NCI-H2081 (cell line): ENCODE measurements at places on chromosomes 1 and 21.

DNA sequence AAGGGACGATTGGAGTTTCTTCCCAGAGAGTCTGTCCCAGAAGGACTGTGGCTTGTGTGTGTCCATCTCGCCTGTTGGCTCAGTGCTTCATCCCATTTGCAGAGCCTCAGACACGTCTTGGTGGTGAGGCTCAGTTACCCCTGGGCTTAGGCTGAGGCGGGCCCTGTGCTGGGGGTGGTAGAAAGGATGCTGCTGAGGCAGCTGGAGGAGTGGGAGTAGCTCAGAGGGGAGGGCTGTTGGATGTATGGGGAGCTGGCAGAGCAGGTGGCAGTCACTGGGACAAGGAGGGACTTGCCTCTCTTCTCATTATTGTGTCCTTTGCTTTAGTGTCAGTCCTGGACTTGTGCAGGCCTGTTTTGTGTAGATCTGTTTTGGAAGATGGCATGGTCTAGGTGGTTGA, 7.3 kb upstream of the MIIP start:
- no peak for DNase-seq

DNA sequence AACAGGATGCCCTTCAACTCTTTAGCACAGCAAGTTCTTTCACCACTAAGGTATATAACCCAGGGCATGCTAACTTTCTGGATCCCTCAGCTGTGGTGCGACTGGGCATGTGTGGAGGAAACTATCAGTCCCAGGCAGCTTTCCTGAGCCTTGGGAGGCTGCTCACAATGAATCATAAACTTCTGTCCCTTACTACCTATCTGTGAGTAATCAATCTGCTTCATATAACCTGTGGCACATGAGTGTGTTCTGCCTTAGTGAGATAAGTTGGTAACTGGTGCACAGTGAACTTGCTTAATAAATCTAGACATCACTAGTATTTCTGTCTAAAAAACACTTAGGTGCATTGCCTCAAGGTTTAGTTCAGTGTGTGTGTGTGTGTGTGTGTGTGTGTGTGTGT, 158.0 kb downstream of the GPATCH2 start:
- DNase-seq, result no peak

GRCh38 chr1:49597436-49597835, 426.3 kb downstream of the AGBL4 start:
- no peak for DNase-seq

GRCh38 chr1:60875138-60875537, 207.2 kb upstream of the NFIA start:
- DNase-seq, result no peak

- no peak for DNase-seq
Measured at GRCh38 chr1:169931795-169932231, 38.1 kb upstream of the SCYL3 start.

- DNase-seq, result no peak
Measured at GRCh38 chr1:61776091-61776490, 33.8 kb downstream of the PATJ start.

DNA sequence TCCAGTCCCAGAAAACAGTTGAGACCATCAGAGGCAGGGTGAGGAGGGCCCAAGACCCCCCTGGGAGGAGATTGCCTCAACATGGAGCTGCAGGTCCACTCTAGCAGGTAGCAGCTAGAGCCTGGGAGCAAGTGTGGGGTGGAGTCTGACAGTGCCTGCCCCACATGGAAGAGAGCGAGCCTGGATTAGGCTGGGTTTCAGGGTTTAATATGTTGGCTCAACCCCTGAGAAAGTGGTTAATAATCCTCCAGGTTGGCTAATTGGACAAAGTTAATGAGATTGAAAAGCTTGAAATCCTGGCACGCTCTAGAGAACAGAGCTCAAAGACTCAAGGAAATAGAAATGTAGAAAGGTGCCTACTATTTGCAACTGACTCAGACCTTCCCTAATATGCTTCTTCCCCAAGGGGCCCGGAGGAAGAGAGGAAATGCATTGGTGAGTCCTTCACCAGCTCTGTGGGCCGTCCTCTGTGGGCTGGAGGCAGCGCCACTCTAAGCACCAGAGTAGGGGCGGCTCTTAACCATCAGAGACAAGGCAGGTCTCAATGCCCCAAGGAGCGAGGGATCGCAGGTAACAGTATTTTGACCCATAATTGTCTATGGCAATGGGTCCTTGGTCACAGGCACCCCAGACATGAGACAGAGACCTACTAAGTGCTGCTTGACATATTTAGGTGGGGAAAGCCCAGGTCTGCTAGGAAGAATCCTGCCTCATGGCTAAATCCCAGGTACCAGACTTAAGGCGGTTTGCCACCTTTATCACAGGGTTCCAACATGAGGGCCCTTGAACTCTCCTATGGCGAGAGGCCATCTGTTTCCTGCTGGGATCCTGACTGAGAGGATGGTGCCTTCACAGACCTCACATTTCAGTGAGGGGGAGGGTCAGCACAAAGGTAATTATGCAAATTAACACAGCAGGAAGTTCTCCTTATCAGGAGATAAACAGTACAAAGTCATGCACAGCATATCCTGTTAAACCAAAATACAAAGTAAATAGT, 33.8 kb downstream of the RSPH1 start:
- no peak for DNase-seq

DNA sequence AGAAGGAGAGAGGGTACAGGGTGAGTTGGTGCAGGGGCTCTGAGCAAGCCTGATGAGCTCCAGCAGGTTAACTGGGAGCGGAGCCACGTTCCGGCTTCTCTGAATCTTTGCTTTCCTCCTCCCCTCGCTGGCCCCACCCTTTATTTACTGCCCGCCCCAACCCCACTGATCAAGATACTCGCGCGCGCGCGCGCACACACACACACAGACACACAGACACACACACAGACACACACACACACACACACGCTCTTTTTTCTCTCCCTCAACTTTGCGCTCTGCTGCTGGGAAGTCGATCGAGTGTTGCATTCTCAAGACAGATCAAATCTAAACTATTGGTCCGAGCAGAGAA, at the start of gene GRIK1:
TSS of gene GRIK1 (minus strand) at position 73 of the 352 bp plus-strand sequence.
- peak; percentile 0 for DNase-seq

GRCh38 chr1:4681026-4681425, 26.6 kb downstream of the AJAP1 start:
- no peak for DNase-seq

GRCh38 chr1:64470665-64471217, 812 bp downstream of the CACHD1 start:
- peak; percentile 15 for DNase-seq

DNA sequence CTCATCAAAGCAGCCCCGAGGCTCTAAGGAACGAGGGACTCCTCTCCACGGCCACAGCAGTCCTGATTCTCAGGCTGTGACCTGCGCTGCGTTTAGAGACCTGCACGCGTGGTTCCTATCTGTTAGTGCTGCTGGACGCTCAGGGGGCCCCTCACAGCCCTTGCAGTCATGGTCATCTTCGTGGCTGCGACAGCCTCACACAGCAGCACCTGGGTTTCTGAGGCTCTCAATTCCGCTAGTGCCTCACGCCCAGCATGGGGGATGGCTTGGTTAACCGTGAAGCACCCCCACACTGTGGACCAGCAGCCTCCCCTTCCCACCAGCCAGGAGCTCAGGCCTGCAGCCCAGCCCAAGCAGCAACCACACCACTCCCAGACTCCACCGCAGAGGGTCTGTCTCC, 7.8 kb downstream of the MORN1 start:
- DNase-seq, result no peak

- DNase-seq, result no peak
Measured at GRCh38 chr1:164969253-164969652, 387.3 kb downstream of the LMX1A start.

- DNase-seq, result no peak
Measured at GRCh38 chr1:221877311-221877710, 135.4 kb upstream of the DUSP10 start.

DNA sequence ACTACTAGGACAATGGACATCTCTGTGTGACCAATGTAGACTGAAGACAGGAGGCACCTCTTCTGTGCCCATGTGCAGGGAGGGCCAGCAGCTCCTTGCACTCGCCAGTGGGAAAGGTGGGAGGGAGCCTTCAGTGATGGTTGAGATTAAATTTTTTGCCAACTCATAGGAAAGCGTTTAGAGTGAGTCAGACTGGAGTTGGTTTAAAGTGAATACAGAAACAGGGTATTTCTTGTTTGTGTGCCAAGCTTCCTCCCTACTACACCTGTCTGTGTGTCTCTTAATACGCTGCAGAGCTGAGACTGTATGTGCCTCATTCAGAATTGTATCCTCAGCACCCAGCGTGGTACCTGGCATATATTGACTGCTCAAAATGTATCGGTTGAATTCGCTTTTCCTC, 13.5 kb upstream of the COL16A1 start:
- DNase-seq, result no peak
